Fibroblast of mammary gland (primary cell): ENCODE measurements at places on chromosomes 6 and 20.
A peak's percentile ranks its signal among the peaks of the same experiment; 100 is the strongest.

GRCh38 chr6:47161176-47161687 lies 119.1 kb upstream of the ADGRF1 start:
- DNase-seq: peak; percentile 71

- DNase-seq: peak; percentile 51
Observed at GRCh38 chr6:78810146-78810545, 57.2 kb upstream of the IRAK1BP1 start.

DNA sequence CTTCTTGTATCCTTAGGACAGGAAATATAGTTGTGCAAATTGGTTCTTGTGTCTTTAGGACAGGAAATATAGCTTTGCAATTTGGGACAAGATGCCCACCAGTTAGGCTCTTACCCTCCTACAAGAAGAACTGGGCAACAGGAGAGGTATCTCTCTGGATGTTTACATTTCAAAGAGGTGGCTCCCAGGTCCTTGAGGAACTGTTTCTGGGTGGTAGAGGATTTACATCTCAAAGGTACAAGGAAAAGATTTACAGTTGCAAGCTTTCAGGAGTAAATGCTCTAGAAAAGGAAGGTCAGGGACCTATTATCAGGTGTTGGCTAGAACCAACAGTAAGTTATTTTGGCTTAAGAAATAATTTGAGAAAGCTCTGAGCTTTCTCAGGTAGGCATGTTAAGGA lies 19.2 kb downstream of the RNF182 start:
- DNase-seq: no peak

DNA sequence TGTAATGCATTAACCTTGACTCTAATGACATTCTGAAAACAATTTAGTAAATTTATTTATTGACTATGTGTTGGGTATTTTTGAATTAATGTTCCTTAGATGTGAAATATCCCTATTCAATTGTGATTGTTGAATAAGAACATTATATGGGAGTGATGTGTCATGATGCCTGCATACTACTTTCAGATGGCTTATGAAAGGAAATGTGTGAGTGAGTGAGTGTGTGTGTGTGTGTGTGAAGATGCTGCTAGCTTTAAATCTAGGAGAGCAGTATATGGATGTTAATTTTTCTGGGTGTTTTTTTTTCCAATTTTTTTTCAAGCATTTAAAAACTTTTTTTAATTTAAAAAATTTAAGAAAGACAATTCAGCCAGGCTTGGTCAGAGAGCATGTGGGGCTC lies 32.5 kb upstream of the NT5E start:
- peak; percentile 71 for DNase-seq

GRCh38 chr6:151377095-151377494 lies 14.3 kb downstream of the ZBTB2 start:
- DNase-seq: no peak

DNA sequence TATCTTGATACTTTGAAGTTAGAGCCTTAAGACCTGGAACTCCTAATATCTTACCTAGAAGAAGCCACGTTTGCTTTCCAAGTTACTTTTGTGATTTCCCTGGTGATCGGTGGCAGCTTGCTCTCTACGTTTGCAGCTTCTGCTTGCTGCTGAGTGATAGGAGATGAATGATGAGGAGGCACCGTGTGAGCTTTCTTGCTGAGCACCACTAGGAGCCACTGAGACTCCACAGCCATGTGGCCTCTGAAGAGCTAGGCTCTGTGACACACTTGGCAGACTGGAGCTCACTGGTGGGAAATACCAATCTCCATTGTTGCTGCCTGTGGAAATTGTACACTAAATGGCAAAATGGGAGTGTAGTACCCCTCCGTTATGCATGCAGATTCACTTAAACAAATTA lies 161.8 kb downstream of the IBTK start:
- DNase-seq: no peak

- DNase-seq: no peak
Observed at GRCh38 chr6:34338811-34339210, 53.7 kb downstream of the NUDT3 start.

DNA sequence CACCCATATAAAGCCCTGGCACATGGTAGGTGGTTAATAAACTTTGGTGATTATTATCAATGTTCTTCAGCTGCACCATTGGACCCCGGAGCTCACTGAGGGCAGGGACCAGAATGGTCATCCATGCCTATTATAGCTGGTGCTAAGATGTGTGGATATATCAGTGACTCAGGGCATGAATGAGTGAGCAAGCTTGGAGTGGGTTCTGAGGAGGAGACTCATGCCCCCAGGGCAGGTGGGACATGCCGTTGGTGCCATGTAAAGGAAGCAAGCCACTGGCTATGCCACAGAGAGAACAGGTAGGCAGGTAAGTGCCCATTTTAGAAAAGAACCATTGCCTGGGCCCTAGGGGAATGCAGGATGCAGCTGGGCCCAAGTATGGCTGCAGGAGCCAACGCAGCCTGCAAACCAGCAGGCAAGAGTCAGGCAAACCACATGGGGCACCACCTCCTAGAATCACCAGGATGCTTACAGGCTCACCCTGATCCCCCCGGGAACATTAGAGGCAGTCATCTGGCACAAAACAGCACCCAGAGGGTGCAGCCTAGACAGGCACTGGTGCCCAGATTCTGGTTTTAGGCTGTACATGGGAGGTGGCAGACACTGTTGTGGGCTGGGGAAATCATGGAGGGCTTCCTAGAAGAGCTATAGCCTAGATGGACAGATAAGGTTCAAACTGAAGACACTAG lies 23.5 kb downstream of the PLAGL2 start:
- DNase-seq: no peak

GRCh38 chr6:78062993-78063392 lies 410.2 kb downstream of the MEI4 start:
- no peak for DNase-seq

DNA sequence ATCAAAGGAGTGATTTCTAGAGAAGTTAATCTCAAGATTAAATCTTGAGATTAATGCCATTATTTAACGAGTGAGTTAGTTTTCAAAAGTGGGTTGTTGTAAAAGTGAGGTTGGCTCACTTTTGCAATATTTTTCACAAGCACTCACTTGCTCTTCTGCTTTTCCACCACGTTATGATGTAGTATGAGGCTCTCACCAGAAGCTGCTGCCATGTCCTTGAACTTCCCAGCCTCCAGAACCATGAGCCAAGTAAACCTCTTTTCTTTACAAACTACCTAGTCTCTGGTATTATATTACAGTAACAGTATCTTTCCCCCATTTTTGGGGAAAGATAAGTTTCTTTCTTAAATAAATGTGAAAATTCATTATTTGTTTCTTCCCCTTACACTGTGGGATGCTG lies 227.6 kb upstream of the ZFP64 start:
- DNase-seq: no peak

DNA sequence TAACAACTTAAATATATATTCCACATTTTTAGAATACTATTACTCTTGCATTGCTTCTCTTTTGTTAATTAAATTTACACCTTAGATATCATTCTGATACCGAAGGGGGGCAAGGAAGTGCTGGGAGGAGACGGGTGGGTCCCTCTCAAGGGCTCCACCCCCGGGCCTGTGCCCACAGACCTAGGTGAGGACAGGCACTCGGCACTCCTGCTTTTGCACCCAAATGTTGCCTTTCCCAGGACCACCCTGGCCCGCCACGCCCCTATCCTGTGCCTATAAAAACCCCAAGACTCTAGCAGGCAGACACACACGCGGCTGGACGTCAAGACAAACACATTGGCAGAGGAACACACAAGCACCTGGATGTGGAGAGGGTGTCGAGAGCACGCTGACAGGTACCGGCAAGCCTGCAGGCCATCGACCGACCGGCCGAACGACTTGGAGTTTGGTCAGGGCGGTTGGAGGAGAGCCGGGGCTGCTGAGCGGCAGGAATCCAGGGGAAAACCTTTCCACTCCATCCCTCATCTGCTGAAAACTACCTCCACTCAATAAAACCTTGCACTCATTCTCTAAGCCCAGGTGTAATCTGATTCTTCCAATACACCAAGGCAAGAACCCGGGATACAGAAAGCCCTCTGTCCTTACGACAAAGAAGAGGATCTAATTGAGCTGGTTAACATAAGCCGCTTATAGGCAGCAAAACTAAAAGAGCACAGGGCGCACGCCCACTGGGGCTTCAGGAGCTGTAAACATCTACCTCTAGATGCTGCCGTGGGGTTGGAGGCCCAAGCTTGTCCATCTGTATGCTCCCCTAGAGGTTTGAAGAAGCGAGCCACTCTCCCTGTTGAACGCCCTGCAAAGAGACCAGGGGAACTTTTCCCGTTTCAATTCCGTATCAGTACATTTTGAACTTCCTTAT lies 197.4 kb upstream of the PRSS16 start:
- DNase-seq: no peak

DNA sequence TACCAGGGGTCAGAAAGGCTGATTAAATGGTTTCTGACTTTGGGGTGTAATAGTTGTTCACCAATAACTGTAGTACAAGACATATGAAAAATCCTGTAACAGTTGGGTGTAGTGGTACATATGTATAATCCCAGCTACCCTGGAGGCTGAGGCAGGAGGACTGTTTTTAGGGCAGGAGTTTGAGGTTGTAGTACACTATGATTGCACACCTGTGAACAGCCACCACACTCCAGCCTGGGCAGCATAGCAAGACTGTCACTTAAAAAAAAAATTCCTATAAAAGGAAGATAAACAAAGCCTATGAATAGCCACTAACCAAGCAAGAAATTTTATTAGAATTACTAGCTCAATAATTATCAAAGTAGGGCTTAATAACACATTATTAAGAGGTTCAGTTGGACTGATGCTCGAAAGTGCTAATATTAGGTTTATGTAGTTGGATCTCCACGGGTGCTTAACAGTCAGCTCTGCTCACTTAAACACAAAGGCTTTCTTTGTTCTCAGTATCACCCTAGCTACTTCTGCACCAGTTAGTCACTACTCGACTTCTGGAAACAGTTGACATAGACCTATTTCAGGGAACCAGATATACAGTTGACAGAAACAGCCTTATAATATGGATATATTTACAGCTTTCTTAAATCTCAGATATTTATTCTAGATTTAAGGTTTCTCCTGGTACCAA lies 113.0 kb downstream of the MTFR2 start:
- no peak for DNase-seq

GRCh38 chr6:135048915-135049314 lies 5.7 kb downstream of the HBS1L start:
- DNase-seq: no peak

DNA sequence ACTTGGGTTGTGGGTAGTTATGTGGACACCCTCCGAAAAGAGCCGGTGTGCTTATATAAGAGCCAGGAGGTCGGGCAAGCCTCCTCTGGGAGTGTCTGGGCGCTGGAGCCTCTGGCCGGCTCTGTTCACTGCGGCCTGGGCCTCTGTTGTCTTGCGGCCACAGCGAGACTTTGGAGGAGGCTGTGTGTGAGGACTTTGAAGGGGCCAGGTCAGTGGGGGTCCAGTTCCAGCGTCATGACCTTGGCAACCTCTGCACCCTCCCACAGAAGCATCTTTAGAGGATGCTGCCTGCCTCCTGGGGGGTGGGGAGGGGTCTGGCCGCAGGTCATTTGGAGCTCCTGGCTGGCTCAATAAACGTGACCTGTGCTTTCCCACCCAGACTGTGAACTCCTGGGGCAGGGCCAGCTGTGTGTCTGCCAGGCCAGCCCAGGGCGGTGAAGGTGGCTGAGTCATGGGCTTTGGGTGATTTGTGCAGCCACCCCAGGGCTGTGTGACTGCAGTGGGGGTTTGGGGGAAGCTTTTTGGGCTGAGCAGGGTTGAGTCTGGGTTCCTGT lies 1.2 kb downstream of the TCEA2 start:
- DNase-seq: peak; percentile 71

DNA sequence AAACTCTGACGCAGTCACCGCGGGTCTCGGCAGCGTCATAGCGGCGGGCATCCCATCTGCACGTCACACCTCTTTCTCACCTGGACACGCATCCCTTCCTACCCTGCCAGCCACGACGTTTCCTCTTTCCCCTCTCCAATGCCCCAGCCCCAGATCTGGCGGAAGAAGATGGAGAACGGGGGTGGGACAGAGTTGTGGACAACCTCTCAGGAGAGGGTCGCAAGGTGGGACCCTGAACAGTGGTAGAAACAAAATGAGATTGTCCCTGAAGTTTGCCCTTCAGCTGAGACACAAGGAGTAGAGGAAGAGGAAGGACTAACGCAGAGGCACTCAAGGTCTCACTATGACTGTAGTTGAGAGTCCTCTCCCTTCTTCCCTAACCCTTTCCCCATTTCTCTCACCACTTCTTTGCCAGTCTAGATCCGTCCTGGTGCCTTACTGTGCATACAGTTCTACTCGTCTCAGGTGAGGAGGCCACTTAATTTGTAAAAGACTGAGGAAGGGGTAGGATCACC lies 562 bp downstream of the TRIM39 start:
- no peak for DNase-seq

GRCh38 chr6:132995432-132995831 lies 181.1 kb downstream of the RPS12 start:
- no peak for DNase-seq

DNA sequence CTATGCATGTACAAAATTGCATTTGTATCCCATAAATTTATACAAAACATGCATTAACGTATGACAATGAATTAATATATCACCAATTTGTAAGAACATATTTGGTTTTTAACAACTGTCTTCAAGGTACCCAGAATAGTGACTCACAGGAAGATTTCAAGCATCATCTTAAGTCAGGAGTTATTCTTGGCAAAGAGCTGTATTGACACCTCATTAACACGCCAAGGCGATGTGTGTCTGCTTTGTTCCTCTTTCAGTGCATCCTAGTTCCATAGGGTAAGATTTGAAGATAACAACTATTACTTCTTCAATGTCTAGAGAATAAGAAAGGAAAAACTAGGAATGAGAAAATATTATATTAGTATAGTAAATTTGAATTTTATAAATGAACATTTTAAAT lies 35.8 kb upstream of the TPD52L1 start:
- DNase-seq: peak; percentile 41
